Spinal cord (tissue), 10 donors: ENCODE measurements at places on chromosomes 1 and 21. TPM values are rescaled to one million over a fixed set of nuclear protein-coding genes. Genes with fewer than 3 reads are reported as not detected.
A peak's percentile ranks its signal among the peaks of the same experiment; 100 is the strongest.

The MYOG gene
- not detected for total RNA-seq

The PDZK1 gene
- 1.9 TPM for total RNA-seq

The CELA3B gene
- total RNA-seq, result not detected

The MYOM3 gene
- total RNA-seq, result 0.11 TPM

The RIMS3 gene
- total RNA-seq, result 33.6 TPM

The GLIS1 gene
- total RNA-seq, result 0.50 TPM

The PRAMEF4 gene
- total RNA-seq, result not detected

The DMRTA2 gene
- 0.61 TPM for total RNA-seq

The TTC34 gene
- 0.10 TPM for total RNA-seq

The KRTAP12-4 gene
- not detected for total RNA-seq

GRCh38 chr1:37153116-37154100 lies 119.1 kb upstream of the GRIK3 start:
- no peak overlapping the region for H3K27ac ChIP-seq
- peaks cover 13% of the 10 kb centered on the region for H3K4me1 ChIP-seq
- no peak for DNase-seq
- no peaks in the 10 kb centered on the region for H3K36me3 ChIP-seq
- H3K4me3 ChIP-seq, result no peak overlapping the region

- no peaks in the 10 kb centered on the region for H3K36me3 ChIP-seq
- no peak for DNase-seq
- H3K4me1 ChIP-seq, result no peaks in the 10 kb centered on the region
- H3K27me3 ChIP-seq, result no peaks in the 10 kb centered on the region
- no peak overlapping the region for H3K4me3 ChIP-seq
- H3K27ac ChIP-seq, result no peak overlapping the region
Observed at GRCh38 chr1:83516369-83516768, 482.6 kb downstream of the TTLL7 start.

DNA sequence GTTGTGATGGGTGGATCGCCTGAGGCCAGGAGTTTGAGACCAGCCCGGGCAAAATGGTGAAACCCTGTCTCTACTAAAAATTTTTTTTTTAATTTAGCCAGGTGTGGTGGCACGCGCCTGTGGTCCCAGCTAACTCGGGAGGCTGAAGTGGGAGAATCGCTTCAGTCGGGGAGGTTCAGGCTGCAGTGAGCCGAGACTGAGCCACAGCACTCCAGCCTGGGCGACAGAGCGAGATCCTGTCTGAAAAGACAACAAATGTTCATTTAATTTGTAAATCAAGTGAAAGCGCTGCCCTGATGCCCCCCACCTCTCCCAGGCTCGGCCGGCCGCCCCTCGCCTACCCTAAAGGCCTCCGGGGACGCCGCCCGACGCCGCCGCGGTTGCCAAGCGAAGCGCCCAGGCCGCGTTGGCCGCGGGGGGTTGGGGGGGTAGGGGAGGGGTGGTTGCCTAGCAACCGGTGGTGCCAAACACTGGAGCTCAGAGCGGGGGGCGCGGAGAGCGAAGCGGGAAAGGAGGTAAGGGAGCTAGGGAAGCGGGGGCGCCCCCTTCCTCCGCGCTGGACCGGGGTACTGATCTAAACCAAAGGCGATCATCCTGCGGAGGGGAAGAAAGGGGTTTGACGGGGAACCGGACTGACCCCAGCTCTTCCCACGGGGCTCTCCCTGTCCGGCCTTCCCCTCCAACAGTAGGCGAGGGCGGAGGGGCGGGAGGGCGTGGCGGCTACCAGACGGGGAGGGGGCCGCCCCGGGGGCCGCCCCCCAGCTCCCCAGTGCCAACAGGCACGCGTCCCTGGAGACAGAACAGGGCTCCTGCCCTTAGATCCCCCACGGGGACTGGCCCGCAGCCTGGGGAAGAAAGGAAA lies at the start of gene TEKT2:
TEKT2 (plus strand) TSS at position 460 of the 862 bp plus-strand sequence. CDS start 828 bp downstream, outside the sequence.
- peak within 1 kb of the TSS; percentile 54 for H3K4me3 ChIP-seq
- H3K27me3 ChIP-seq, result no peaks in the 10 kb centered on the region
- peak; percentile 68 for DNase-seq
- peaks cover 48% of the 10 kb centered on the region for H3K4me1 ChIP-seq
- peak within 1 kb of the TSS; percentile 33 for H3K27ac ChIP-seq

- no peaks in the 10 kb centered on the region for H3K36me3 ChIP-seq
- DNase-seq, result no peak
- H3K27me3 ChIP-seq, result no peaks in the 10 kb centered on the region
- no peak overlapping the region for H3K4me3 ChIP-seq
Observed at GRCh38 chr1:107442551-107442950, 301.7 kb downstream of the NTNG1 start.

DNA sequence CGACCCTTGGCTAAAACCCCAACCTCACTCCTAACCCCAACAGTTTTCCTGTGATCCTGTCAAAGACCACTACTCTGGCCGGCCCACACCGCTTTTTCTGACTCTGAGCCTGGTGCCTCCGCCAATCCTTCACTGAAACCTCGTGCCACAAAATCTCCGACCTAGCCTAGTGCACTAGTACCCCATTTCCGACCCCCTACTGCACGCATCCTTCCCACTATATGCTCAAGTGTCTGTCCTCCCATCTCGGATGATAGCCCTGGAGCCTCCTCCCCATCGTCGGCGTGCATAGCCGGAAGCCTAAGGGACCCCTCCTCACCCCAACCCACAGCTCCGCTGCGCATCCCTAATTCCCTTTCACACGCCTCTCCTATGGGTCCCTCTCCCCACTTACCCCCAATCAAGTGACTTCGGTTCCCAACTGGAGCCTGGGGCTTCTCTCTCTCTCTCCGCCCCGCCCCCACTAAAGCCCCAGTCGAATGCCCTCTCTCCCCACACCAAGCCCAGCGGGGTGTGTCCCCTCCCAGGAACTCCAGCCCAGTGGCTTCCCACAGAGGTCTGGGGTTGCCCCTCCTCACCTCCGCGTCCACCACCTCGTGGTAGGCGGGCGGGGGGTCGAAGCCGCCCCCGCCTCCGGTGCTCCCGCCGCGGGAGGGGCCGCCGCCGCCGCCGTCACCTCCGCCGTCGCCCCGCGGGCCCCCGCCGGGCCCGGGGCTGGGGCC lies 791 bp downstream of the USP24 start:
- H3K4me1 ChIP-seq, result peaks cover 9% of the 10 kb centered on the region
- peak overlapping the region; percentile 84 for H3K27ac ChIP-seq
- no peaks in the 10 kb centered on the region for H3K27me3 ChIP-seq
- no peak for DNase-seq
- no peaks in the 10 kb centered on the region for H3K36me3 ChIP-seq

- no peak overlapping the region for H3K4me3 ChIP-seq
- no peak overlapping the region for H3K27ac ChIP-seq
- no peak for DNase-seq
- no peaks in the 10 kb centered on the region for H3K4me1 ChIP-seq
- H3K27me3 ChIP-seq, result no peaks in the 10 kb centered on the region
- H3K36me3 ChIP-seq, result no peaks in the 10 kb centered on the region
Observed at GRCh38 chr1:216903382-216903740, 180.1 kb upstream of the ESRRG start.

DNA sequence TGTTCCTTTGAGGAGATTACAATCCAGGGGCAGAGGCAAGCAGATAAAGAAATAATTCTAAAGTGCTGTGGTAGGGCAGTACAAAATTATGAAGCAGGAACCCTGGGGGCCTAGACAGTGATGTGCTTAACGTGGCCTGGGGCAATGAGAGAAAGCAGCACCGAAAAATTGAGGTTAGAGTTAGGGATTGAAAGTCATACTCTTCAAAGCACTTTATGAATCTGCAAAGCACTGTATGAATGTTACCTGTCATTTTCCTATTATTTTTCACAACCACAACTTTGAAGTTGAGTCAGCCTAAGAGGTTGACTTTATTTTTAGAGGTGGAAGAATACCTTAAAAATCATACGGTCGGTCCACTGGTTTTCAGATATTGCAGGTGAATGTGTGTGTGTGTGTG lies 183.4 kb upstream of the NFIA start:
- no peak overlapping the region for H3K27ac ChIP-seq
- no peak overlapping the region for H3K4me3 ChIP-seq
- no peaks in the 10 kb centered on the region for H3K27me3 ChIP-seq
- DNase-seq, result no peak
- peaks cover 17% of the 10 kb centered on the region for H3K4me1 ChIP-seq

- no peak overlapping the region for H3K4me3 ChIP-seq
- no peak overlapping the region for H3K27ac ChIP-seq
- no peaks in the 10 kb centered on the region for H3K36me3 ChIP-seq
Observed at GRCh38 chr21:39720126-39720778, 24.7 kb upstream of the IGSF5 start.

DNA sequence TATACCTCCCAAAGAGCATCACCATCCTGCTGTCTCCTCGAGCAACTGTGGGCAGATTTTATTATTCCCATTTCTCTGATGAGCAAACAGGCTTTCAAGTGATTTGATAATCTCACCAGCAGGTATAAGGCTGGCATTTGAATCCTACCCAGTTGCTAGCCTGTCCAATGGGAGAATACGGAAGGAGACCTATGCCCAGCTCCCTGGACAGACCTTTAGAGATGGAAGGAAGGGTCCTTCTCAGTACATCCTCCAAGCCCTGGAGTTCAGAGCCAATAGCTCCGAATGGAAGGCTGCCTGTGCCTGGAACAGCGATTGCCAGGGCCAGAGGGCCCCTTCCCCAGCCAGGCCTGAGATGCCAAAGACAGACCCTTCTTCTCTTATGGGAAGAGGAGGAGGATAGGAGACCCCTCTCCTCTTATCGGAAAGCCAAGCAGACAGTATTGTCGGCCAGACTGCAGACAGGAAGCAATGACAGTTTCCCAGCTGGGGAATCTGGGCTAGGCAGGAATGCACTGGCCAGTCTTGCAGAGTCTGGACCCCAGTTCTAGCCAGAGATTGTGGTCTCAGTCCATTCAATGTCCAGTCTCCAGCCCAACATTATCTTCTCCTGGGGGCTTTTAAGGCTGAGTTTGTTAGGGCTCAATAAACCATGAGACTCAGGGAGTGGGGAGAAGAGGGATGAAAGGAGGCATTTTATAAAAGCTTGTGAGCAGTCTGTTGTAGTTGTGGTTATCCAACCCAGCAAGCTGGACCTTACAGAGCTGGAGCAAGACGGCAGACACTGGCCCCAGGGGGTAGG lies 2.0 kb downstream of the IFFO2 start:
- DNase-seq, result no peak
- H3K4me3 ChIP-seq, result peak overlapping the region; percentile 54
- peak overlapping the region; percentile 49 for H3K27ac ChIP-seq
- peaks cover 65% of the 10 kb centered on the region for H3K4me1 ChIP-seq
- no peaks in the 10 kb centered on the region for H3K27me3 ChIP-seq

- H3K27ac ChIP-seq, result no peak overlapping the region
- H3K36me3 ChIP-seq, result peaks cover 21% of the 10 kb centered on the region
- no peaks in the 10 kb centered on the region for H3K4me1 ChIP-seq
- H3K4me3 ChIP-seq, result no peak overlapping the region
- no peak for DNase-seq
- H3K27me3 ChIP-seq, result no peaks in the 10 kb centered on the region
Observed at GRCh38 chr1:46005594-46005993, 126.8 kb downstream of the PIK3R3 start.

- no peak overlapping the region for H3K4me3 ChIP-seq
- H3K27ac ChIP-seq, result no peak overlapping the region
- H3K4me1 ChIP-seq, result peaks cover 11% of the 10 kb centered on the region
- H3K36me3 ChIP-seq, result peaks cover 97% of the 10 kb centered on the region
Observed at GRCh38 chr1:26853156-26853555, 9.8 kb upstream of the SFN start.

GRCh38 chr1:31264790-31265386 lies 25.2 kb upstream of the NKAIN1 start:
- no peak overlapping the region for H3K4me3 ChIP-seq
- H3K27me3 ChIP-seq, result no peaks in the 10 kb centered on the region
- no peak for DNase-seq
- no peak overlapping the region for H3K27ac ChIP-seq
- H3K4me1 ChIP-seq, result no peaks in the 10 kb centered on the region
- peaks cover 43% of the 10 kb centered on the region for H3K36me3 ChIP-seq

DNA sequence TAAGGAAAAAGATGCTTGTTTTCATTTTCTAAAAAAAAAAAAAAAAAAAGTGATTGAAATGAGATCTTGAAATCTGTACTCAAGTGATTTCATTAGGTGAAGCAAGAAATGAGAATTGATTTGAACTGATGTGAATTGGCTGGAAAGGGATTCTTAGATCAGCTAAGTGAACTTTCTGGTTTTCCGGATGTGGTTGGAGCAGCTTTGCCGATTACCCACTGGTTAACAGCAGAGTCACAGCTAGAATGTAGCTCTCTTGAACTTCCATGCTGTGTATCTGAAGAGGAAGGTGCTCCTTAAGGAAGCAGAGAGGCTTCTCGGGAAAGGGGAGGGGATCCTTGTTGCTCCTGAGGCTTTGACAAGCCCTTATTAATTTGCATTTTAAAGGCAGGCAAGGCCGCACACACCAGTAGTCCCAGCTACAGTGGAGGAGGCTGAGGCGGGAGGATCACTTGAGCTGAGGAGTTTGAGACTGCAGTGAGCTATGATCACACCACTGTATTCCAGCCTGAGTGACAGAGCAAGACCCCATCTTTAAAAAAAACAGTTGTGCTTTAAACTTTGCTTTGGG lies 28.7 kb upstream of the PWP2 start:
- peaks cover 56% of the 10 kb centered on the region for H3K36me3 ChIP-seq
- no peaks in the 10 kb centered on the region for H3K4me1 ChIP-seq
- no peak overlapping the region for H3K4me3 ChIP-seq

- H3K4me3 ChIP-seq, result no peak overlapping the region
- H3K4me1 ChIP-seq, result no peaks in the 10 kb centered on the region
- no peaks in the 10 kb centered on the region for H3K27me3 ChIP-seq
- no peaks in the 10 kb centered on the region for H3K36me3 ChIP-seq
- no peak overlapping the region for H3K27ac ChIP-seq
Observed at GRCh38 chr1:101154547-101154946, 82.3 kb upstream of the S1PR1 start.

- no peaks in the 10 kb centered on the region for H3K36me3 ChIP-seq
- no peak overlapping the region for H3K27ac ChIP-seq
- H3K4me3 ChIP-seq, result no peak overlapping the region
- no peak for DNase-seq
- no peaks in the 10 kb centered on the region for H3K27me3 ChIP-seq
Observed at GRCh38 chr1:76510672-76511557, 356.4 kb upstream of the ST6GALNAC5 start.

- H3K27ac ChIP-seq, result no peak overlapping the region
- H3K27me3 ChIP-seq, result peaks cover 62% of the 10 kb centered on the region
- H3K4me1 ChIP-seq, result peaks cover 25% of the 10 kb centered on the region
- H3K36me3 ChIP-seq, result no peaks in the 10 kb centered on the region
Observed at GRCh38 chr1:24917327-24918074, 12.6 kb downstream of the RUNX3 start.

DNA sequence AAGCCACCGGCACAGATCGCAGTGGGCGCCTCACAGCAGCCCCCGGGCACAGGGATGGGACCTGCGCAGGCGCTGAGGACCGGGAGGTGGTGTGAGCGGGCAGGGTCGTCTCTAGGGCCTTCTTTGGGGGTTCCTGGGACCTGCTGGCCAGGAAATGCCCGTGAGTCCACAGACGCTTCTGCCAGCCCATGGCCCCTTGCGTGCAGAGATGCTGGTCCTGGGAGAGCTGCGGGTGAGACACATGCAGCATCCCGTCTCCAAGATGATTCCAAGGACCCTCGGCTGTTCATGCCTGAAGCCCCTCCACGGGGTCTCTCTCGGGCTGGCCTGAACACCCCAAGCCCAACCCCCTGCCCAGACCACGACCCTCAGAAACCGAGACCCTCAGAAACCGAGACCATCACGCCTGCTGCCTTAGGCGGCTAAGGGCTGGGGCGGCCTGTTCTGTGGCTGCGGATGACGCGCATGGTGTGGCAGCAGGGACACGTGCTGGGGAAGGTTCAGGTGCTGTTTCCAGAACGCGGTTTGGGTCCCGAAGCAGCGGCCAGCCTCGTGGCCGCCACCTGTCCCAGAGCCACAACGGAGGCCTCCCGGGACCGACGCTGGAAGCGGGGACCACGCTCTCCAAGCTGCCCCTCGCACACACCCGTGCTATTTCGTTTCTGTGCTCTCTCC lies 23.0 kb downstream of the CFAP74 start:
- H3K27me3 ChIP-seq, result peaks cover 2% of the 10 kb centered on the region
- no peak overlapping the region for H3K4me3 ChIP-seq
- DNase-seq, result no peak
